ENCODE measurements at places on chromosomes 7 and 10.

DNA sequence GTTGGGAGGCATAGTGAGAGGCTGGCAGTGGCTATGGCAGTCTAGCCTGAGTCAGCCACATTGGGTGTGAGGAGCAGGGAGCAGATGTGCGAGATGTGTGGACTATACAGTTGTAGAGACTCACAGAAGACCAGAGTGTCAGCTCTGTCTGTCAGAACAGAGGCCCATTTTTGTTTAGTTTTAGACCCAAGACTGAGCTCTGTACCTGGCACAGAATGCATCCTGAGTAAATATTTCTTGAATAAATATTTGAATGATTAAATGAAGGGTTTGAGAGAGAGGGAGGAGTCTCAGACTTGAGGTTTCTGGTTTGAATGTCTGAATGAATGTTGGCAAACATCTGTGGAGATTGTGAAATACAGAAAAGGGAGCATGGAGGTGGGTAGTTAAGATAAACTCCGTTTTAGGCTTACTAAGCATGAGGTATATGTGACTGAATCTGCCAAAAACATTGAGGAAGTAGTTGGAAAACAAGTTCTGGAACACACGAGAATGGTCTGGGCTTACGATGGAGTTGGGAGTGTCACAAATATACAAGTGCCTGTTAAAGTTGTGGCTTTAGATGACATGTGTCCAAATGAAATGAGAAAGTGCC is 3.6 kb downstream of the SEC23IP start:
- DNase-seq: no peak

DNA sequence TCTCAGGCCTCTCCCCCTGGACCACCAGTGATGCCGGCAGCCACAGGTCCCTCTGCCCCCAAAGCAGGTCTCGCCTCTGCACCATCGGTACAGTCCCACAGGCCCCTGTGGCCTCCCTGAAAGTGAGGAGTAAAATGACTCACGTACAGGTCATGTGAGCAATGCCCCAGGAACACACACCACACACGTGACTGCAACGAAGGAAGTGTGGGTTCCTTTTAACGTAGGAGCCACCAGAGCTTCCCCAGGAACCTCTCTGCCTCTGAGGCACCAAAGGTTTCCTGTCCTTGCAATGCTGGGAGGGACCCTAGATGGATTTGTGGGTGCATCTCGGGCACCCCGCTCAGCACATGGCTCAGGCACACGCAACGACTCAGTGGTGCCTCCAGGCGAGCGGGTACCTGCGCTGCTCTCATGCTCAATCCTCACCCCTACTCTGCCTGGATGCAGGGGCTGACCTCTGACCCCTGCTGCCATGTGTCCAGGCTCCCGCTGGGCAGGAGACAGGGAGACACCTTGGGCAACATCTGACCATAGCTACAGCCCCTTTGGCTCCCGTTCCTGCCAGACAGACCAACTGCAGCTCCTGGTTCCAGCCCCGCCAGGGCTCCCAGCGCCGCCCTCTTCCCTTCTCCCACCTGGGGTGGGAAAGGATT is 120.7 kb downstream of the PRKAG2 start:
- DNase-seq: no peak

DNA sequence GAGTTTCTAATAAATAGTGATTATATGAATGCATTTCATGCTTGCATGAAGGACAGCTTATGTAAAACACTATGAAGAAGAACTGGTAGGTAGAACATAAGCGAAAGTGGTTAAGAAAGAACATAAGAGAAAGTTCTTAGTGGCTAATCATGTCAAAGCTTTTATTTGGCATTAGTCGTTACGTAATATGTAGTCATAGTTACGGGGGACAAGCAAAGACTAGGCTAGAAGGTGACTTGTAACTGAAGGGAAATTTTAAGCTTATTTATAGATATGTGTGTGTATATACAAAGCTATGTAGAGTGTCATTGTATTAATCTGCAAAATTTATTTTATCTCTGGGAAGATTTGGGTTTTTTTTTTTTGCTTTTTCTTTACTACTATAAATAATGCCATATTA is 36.9 kb downstream of the CAPZA2 start:
- no peak for DNase-seq

DNA sequence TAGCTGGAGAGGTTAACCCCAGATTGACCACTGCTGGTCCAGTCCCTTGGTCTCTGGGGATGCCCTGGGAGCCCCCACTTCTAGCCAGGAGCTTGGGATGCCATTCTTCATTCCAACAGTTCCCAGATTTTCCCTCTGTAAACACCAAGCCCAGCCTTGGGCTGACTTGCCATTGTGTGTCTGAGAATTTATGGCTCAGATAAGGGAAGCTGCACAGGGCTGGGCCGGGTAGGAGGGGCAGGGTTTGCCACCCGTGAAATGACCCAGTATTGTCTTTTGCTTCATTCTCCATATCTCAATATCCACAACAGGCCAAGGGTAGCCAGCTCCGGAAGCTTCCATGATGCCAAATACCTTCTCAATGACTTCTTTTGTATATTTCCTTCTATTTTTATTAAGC is 32.1 kb downstream of the AFAP1L2 start:
- peak; percentile 82 for DNase-seq

DNA sequence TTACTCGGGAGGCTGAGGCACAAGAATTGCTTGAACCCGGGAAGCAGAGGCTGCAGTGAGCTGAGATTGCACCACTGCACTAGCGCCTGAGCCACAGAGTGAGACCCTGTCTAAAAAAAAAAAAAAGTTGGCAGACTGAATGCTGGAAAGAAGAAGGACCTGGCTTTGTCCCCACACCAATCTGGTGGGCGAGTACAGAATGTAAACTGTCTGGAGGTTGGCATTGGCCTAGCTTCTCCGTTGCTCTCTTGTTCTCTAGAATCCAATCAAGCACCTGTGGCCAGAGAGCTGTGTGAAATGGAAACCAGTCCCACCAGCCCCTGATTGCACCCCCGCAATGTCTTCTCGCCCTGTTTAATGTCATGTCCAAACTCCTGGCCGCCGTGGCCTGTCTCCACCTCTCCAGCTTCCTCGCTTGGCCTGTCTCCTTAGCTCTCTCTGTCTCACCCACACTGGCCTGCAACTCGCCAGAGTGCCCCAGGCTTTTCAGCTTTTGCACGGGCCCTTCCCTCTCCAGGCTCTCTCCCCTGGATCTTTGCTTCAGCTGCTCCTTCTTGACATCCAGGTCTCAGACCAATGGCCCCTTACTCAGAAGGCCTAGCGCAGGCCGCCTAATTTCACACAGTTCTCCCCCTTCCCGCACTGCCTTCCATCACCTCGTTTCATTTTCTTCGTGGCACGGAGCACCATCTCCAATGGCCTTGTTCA is 670 bp upstream of the AGK start:
- no peak for DNase-seq

- DNase-seq: no peak
These were observed 283.7 kb upstream of the NRP1 start for GRCh38 chr10:33618196-33618595.

DNA sequence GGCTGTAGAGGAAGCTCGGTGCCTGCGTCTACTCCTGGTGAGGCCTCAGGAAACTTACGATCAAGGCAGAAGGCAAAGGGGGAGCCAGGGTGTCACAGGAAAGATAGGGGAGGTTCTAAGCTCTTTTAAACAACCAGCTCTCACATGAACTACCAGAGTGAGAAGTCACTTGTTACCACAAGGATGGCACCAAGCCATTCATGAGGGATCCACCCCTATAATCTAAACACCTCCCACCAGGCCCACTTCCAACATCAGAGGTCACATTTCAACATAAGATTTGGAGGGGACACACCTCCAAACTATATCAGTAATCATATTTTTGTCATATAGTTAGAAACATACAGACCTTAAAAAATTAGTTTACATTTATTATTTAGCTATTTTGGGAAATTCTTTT is 9.4 kb downstream of the NOC3L start:
- no peak for DNase-seq

DNA sequence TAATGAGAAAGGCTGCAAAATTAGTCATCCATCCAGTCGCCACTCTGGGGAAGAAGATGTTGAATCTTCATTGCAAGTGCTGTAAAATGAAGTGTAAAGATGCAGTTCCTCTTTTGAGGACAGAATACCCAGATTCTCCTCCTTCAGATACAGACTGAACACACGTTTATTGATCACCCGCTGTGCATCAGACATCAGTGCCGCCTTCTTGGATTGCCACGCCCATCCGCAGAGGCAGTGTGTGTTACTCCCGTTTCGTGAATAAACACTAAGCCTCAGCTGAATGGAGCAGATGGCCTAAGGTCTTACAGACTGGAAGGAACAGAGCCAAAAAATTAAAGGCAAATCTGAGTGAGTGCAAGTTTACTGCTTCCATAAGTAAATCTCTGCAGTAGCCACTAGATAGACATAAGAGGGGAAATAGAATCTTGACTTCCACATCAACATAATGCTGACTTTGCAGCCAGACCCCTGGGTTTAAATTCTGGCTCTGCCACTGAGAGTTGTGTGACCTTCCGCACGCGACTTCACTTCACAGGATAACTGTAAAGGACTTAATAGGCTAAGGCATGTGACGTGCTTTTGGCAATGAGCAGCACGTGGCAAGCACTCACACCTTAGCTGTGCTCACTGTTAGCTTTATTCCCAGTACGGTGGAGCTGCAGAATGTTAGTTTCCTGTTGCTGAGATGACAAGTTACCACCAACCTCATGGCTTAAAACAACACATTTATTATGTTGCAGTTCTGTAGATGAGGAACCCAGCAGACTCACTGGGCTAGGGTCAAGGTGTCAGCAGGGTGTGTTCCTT is 285.9 kb downstream of the CELF2 start:
- no peak for DNase-seq

DNA sequence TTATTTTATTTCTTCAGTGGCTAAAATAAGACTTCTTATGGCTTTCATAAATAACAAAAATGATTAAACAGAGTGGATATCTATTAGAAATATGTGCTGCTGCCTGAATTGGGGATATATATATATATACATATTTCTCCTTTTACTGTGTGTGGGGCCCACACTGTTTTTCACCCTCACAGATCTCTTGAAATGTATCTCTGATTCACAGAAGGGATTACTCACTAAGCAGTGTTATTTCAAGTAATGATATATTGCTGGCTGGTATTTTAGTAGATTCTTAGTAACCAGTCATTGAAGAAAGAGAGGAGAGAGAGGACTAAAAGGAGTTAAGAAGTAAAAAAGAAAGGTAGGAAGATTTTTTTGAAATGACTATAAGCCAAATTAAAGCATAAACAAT is 308.6 kb upstream of the NRP1 start:
- no peak for DNase-seq

- DNase-seq: no peak
These were observed 182.7 kb downstream of the ELFN1 start for GRCh38 chr7:1852517-1853430.

- no peak for DNase-seq
These were observed 92.3 kb downstream of the RNF216 start for GRCh38 chr7:5689118-5689517.

DNA sequence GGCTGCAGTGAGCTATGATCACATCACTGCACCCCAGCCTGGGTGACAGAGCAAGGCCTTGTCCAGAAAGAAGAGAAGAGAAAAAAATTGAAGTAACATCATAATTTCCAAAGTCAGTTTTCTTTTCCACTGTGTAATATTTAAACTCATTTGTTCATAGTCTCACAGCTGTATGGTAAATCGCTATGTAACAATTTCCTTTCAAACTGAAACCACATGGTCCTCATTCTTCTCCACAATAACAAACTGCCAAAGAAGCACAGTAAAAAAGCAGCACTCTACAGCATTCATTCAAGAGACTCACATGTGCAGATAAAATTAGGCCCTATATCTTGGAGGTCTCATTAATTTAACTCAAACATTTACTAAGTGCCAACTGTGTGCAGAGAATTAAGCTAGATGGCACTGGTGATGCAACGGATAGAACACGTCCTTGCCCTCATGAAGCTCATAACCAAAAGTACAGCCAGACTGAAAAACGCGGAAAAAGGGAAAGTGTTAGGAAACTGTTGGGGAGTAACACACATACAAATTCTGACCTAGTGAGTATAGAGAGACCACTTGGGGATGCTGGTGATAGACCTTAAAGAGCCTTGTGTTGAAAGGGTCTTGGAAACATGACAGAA is 174.0 kb upstream of the KCTD7 start:
- DNase-seq: no peak
